NCI-H1048 (cell line): ENCODE measurements at places on chromosomes 16 and 17.

DNA sequence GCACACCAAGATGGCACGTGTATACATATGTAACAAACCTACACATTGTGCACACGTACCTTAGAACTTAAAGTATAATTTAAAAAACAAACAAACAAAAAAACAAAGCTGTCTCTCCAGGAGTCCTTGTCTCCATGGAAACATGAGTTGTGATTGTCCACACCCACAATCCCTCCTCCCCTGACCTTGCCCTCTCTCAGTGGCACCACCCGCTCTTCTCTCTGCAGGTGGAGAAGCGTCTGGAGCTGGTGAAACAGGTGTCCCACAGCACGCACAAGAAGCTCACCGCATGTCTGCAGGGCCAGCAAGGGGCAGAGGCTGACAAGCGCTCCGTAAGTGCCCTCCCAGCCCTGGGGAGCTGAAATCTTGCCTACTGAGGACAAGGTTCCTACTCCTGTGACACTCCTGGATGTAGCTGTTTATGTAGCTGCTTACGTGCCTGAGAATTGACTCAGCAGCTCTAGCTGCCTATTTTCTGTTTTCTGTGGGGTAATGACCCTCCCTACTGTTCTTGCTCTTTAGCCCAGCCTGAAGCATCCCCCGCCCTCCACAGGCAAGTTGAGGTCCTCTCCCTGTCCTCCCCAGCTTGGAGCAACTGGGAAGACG, 107.0 kb downstream of the ARHGAP44 start:
- no peak for DNase-seq

- no peak for DNase-seq
Measured at GRCh38 chr16:56413381-56413780, 12.0 kb downstream of the AMFR start.

GRCh38 chr16:12426122-12426521, 377.6 kb downstream of the CPPED1 start:
- no peak for DNase-seq

GRCh38 chr17:13273806-13274205, 256.0 kb upstream of the ELAC2 start:
- DNase-seq: no peak

- no peak for DNase-seq
Measured at GRCh38 chr17:70795620-70796019, 626.3 kb downstream of the KCNJ2 start.
